NAMALWA (cell line): ENCODE measurements at places on chromosomes 13 and 19.

- DNase-seq: no peak
Observed at GRCh38 chr19:35202722-35203688, 25.5 kb downstream of the FAM187B start.

GRCh38 chr13:26222520-26223046 lies 469 bp upstream of the RNF6 start:
- DNase-seq: no peak

DNA sequence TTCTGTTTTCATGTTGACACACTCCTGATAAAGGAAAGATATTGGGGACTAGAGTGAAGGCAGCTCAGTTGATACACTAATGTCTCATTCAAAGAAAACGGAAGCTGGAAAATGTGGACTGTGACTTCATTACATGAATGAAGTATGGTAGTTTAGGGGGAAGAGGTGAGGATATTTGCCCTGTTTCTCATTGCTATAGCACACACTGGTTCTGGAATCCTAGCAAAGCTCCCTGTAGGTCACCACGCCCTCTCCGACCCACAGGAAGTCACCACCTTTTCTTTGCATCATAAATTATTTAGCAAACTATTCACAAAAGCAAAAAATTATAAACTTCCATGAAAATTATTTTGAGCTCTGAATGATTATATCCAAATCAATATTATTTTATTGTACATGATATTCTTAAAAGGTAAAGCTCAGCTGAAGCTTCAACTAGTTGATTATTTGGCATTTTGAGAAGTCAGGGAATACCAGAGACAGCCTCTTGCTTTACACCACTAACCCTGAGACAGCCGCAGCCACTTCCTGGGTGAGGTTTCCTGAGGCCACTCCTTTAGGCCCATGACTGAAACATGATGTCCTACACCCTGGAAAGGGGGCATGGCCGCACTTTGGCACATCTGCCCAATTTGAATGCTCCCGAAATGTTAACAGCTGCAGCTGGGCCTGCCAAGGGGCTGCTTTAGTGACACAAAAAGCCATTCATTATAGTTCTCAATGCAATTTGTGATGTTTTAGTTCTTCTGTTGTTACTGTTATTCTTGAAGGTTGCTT lies 50.0 kb upstream of the WDFY2 start:
- no peak for DNase-seq

DNA sequence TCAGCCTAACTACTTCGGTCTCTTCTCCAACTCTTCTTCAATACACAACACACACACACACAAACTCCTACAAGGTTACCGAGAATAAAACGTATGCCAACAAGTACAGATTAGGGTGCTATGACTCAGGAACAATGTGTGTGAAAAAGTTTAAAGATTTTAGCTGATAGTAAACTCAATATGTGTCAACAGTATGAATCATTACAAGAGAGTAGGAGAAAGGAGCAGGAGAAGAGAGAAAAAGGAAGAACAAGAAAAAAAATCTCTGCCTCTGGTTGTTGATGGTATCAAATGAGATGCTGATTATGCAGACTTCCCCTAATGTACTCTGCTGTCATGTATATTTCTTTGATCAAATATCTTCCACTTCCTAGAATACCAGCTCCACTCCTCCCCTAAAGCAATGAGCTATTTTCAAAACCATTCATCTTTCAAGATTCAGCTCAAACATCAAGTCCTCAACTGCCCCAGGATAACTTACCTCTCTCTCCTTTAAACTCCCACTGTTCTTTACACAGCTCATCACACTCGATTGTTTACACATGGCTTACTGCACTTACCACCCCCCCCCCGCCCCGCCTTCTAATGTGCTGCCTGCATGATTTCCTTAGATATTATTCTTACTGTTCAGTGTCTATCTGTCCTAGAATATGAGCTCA lies 95.6 kb downstream of the FAM216B start:
- no peak for DNase-seq

DNA sequence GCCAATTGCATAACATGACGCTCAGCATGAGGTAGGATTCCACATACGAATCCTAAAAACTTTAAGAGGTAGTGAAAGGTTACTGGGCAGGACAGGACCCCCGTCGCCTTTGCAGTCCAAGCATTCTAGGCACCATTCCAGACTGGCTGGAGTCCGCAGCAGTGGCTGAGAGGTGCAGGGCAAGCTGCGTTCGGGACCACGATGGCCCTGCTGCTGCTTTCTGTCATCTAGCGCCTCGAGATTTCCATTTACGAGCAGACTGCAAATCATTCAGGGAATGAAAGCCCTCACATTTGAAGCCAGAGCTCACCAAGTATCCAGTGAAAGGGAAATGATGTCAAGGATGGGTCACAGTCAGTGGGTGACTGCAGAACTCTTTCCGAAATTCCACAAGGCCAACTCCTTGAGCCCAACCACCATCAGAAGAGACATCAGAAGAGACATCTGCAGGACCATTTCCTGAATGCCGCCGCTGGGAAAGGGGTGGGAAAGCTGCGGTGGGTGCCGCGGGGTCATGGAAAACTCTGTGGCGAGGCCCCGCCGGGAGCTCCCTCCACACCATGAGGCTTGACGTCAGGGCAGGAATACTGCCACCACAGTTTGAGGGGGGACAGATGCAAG lies 88.3 kb downstream of the COL4A1 start:
- no peak for DNase-seq

GRCh38 chr13:76012091-76012721 lies 376.1 kb downstream of the LMO7 start:
- DNase-seq: no peak

GRCh38 chr19:45336696-45337251 lies 3.8 kb upstream of the KLC3 start:
- DNase-seq: no peak

DNA sequence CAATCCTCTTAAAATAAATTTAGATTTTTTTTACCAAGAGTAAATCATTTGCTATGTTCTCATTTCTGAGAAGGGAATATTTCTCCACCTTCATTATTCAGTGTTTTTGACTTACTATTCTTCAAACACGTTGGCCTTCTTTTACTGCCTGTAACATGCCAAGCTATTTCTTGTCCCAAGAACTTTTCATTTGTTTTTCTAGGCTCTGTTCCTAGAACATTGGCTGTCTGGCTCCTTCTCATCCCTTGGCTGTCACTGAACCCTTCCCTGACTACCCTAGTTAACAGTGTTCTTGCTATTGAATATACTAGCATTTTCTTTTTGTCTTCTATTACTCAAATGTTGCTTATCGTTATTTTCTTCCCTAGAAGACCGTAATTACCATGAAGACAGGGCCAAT lies 248.1 kb downstream of the ITGBL1 start:
- DNase-seq: no peak

DNA sequence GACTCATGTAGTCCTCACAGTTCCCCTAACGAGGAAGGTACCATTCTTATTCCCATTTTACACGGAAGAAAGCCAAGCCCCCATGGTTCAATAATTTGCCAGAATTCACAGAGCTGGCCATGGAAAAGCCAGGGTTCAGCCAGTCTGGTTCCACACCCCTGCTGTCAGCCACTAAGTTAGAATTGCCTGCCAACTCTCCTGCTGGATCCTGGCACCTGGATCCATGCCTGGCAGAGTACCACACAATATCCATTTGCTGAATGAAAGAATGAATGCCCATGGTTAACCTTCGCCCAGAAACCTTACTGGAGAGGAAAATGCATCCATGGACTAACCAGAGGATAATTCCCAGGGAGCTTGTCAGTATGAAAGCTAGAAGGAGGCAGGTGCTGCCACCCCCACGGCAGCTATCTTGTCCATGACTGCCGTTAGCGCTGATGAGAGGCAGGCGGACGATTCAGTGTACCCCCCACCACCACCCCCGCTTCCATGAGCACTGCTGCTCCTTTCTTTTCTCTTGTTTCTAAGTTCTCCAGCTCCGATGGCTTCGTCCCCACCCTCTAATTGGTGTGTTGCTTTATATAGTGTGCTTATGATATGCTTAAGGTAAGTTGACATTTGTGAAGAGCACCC lies 114.5 kb downstream of the SLC7A1 start:
- no peak for DNase-seq

DNA sequence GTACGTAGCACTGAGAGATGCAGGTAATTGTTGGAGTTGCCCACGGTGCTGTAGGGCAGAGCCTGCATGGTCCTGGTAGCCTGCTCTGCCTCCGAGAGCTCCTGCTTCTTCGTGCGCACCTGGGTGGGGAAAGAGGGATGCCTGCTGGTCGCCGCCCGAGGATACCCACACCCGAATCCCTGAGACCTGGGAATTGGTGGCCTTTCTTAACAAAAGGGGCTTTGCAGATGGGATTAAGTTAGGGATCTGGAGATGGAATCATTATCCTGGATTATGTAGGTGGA lies 9.4 kb downstream of the C3 start:
- DNase-seq: no peak

DNA sequence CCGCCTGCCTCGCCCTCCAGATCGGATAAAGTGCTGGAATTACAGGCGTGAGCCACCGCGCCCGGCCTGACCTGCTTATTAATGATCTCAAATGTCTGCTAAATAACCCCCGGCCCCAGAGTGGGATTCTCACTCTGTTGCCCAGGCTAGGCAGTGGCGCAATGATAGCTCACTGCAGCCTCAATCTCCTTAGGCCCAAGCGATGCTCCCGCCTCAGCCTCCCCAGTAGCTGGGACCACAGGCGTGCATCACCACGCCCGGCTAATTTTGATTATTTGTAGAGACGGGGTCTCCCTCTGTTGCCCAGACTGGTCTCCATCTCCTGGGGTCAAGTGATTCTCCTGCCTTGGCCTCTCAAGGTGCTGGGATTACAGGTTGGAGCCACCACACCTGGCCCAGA lies 626 bp upstream of the ATP5F1D start:
- DNase-seq: no peak
